NCI-H446 (cell line): ENCODE measurements at places on chromosomes 6 and 20.

DNA sequence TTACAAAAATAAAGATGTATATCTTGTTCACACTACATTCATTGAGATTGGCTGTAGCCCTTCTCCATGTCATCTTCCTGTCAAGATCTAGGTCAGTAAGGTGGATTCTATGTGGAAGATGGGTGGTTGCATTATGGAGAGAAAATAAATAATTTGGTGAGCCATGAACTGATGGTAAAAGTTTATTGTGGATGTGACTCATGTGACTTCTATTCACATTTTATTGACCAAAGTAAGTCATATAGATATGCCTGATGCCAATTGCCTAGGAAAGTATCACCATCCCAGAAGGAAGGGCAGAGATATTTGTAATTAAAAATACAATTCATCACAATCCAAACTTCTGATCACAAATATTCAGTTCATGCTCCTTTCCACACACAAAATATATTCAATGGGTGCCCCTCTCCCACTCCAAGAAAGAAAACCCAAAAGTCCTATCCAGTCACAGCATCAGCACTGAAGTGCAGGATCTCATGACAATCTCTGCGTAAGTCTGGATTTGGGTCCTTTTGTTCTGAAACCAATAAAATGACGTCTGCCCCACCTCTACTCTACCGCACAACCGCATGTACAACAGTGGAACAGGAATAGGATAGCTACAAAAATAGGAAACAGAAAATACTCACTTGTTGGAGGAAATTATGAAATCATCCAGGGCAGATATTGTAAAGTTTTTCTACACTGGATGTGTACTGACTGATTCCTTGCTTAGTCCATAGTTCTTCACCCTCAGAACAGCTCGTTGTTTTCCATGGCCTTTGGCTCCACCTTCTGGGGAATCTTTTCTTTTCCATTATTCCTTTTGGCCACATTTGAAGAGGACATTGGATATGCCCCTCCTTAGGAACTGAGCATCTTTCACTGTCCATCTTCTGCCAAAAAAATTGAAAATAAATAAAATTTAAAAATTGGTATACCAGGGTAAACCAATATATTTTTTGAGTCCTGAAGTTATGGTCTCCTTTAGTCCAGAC, 16.1 kb upstream of the SLC17A3 start:
- peak; percentile 69 for DNase-seq

GRCh38 chr6:27862396-27863066, 49.7 kb downstream of the OR2B2 start:
- no peak for DNase-seq

DNA sequence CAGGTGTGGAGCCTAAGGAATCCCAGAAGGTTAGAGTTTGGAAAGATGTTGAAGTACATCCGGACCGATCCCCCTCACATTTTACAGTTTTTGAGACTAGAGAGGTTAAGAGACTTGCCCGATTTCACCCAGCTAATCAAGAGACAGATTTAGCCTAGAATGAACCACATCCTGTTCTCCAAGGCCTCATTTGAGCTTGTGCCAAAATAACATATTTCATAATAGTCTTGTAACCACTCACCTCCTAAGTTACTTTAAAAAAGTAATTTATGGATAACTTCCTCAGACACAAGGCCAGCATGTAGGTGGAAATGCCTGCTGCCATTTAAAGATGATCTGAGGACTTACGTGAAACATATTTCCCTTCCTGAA, 39.8 kb upstream of the ARHGAP18 start:
- DNase-seq, result peak; percentile 9

DNA sequence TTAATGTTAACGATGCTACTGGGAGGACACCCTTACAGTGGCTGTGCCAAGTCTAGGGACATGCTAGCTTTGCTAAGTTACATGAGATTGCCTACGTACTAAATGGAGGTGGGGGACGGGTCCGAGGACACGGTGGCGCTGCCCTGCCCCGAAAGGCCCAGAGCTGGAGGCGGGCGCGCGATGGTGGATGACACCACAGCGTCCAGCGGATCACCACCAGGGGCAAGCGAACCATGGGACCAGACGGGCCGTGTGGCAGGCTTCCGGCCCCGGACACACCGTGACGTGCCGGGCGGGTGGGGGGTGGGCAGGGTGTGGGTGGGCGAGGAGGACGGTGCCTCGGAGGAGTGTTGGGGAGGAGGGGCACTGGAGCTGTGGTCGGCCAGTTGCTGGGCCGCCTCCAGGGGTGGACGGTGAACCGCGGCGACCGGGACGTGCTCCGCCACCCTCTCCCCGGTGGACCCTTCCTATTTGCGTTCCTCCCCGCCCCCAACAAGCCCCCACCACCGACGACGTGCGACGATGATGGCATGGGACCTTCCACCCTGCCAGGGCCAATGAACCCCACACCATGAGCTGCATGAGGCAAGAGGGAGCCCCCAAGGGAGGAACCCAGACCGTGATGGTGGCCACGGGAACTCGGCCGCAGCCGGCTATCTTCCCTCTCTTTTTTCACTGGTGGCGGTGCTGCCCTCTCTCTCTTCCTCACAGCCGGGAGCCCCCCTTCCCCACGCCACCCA, 773.3 kb upstream of the DEFB115 start:
- no peak for DNase-seq

DNA sequence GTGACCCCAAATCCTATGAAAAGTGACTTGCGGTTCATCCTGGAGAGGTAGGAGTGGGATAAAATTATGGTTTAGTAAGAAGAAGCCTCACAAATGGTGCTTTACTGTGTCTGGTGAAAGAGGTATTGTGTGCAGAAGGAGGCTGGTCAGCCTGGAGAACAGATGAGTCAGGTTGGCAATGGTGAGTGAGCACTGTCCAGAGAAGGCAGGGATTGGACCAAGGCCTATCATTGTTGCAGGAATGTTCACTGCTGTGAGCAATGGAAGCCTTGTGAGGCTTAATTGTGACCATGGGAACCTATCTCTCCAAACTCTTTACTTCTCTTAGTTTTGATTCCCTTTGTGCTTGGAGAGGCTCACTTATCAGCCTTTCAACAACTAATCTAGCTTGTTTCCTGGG, 89.0 kb upstream of the KCNK16 start:
- no peak for DNase-seq

DNA sequence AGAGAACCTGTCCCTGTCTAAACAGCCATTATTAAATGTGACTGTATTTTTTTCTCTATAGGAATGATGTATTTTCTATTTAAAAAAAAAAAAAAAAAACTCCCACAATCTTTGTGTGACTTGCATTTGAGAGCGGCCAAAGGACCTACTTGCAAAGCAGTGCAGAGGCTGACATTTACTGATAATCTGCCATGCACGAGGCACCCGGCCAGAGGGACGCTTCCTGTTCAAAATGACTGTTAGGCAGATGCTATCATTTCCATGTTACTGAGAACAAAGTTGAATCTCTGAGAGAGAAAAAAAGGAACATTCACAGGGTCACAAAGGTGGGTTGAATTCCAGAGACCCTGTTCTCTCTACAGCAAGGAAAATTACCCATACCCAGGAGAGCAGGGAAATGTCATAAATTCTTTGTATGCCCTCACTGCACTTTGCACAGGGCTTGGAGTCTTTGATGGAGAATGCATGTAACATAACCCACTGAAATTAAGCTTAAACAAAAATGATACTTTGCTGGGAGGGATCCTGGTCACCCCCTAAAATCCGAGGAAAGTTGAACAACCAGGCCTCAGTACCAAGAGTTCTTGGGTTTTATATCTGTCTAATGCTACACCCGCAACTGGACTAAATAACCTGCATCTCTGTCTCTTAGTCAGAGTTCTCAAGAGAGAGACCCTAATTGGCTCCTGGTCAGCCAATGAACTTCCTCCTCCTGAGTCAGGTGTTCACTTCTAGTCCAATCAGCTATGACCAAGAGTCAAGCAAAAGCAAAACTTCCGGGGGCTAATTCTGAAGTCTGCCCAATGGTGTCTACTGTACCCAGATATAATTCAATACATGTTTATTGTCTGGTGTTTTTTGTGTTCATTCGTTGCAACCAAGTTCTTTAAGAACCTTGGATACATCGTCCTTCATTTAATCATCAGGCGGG, 61.2 kb downstream of the GCLC start:
- no peak for DNase-seq

DNA sequence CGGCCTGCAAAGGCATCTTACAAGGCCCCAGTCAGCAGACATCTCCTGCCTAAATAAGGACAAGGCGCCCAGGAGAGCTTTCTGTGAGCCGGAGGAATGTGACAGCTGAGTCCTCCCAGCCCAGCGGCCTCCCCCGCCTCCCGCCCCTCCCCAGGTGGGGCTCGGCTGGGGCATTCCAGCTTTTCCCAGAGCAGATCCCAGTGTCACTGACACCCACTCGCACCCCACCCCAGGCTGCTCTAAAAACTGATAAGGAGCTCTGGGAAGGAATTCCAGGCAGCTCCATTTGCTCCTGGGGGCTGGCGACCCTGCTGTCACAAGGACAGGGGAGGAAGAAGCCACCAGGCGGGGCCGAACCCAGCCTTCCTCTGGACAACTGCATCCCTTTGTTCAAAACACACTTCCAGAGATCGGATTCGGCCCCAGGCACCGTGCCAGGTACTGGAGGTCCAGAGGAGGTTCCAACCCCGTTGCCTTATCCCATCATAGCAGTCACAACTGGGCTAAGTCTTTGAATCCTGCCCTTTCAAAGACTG, 49.7 kb downstream of the JPH2 start:
- no peak for DNase-seq

GRCh38 chr6:129606664-129607063, 103.3 kb downstream of the ARHGAP18 start:
- no peak for DNase-seq

GRCh38 chr20:16433293-16433580, 140.0 kb downstream of the KIF16B start:
- DNase-seq, result no peak

DNA sequence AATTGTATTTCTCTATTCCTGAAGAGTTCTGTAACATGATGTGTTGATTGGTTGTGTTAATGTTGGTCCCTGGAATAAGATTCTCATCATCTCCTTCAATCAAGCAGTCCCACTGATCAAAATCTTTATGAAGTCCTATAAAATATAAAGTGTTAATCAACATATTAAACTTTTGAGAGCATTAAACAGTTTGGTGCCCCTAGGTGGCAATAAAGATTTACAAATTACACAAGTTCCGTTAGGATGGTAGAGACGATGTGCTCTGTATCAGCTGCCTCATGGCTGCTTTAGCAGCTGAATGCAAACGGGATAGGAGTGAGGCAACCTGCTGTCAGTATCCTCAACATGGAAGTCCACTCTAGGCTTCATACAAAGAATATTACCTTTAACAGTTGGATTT, 16.9 kb downstream of the TDRD6 start:
- no peak for DNase-seq

GRCh38 chr20:23623666-23624323, 14.0 kb downstream of the CST3 start:
- no peak for DNase-seq

- DNase-seq, result no peak
These were observed 2.6 kb downstream of the CST4 start for GRCh38 chr20:23686046-23686750.

DNA sequence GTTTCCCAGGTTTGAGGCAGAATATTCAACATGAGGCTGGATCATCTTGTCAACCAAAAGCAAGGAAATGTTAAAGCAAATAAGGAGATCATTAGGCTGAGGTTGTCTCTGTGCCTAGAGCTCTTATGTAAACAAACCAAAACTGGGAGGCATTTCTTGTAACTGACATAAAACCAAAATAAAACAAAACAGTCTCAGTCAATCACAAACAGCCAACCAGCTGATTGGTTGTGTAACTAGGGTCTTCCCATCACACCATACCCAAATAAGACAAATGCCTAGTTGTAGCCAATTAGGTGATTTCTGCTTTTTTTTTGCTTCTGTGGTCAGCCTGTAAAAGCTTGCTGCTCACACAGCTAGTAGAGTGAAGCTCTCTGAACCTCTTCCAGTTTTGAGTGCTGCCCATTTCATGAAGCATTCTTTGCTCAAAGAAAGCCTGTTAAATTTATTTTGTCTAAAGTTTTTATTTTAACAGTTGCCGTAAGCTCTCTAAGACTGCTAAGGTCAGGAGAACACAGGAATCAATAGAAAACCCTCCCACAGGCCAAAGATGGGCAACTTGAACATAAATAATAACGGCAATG, 8.9 kb upstream of the FITM2 start:
- no peak for DNase-seq

DNA sequence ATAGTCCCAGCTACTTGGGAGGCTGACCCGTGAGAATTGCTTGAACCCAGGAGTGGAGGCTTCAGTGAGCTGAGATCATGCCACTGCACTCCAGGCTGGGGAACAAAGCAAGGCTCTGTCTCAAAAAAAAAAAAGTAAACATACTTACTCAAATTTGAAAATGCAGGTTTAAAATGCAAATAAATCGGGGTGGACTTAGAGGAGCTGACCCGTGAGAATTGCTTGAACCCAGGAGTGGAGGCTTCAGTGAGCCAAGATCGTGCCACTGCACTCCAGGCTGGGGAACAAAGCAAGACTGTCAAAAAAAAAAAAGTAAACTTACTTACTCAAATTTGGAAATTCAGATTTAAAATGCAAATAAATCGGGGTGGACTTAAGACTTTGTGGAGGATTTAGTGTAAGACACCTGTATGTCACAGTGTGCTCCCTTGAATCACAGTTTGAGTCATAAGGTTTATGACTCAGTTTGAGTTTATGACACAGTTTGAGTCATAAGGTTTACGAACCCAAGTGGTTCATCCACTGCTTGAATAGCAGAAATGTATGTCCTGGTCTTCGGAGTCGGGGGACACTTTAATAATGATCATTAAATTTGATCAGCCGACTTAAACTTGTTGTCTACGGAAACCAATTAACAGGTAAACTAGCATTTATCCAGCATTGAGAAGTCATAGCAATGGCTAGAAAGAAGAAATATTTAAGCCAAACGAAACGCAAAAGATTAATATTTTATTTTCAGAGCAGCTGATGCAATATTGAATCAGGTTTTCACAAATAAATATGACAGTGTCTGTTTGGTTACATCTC, 6.8 kb upstream of the MRPS10 start:
- DNase-seq, result no peak

GRCh38 chr20:42603655-42604054, 586.1 kb downstream of the PTPRT start:
- DNase-seq, result no peak

- DNase-seq, result no peak
These were observed 106.4 kb downstream of the CD109 start for GRCh38 chr6:73802366-73802765.

GRCh38 chr6:255041-255750, 37.1 kb upstream of the DUSP22 start:
- no peak for DNase-seq

DNA sequence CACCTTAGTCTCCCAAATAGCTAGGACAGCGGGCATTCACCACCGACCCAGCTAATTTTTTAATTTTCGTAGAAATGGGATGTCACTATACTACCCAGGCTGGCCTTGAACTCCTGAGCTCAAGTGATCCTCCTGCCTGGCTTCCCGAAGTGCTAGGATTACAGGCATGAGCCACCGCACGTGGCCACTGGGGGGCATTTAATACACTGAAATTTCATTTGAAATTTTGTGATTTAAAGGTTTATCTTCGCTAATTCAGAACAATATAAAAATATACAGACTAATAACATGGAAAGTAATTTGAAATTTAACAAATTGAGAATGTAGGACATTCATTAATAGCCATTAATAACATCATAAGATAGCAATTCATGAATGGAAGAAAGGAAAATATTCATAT, 20.5 kb upstream of the TBC1D32 start:
- DNase-seq, result no peak

GRCh38 chr6:105875974-105876640, 210.0 kb upstream of the PRDM1 start:
- no peak for DNase-seq
